HCT116 (cell line): ENCODE measurements at places on chromosomes 3 and 15. TPM values are rescaled to one million over a fixed set of nuclear protein-coding genes. Genes with fewer than 3 reads are reported as not detected.
A peak's percentile ranks its signal among the peaks of the same experiment; 100 is the strongest.

MFSD1 gene
- 12.8 TPM for total RNA-seq

DNA sequence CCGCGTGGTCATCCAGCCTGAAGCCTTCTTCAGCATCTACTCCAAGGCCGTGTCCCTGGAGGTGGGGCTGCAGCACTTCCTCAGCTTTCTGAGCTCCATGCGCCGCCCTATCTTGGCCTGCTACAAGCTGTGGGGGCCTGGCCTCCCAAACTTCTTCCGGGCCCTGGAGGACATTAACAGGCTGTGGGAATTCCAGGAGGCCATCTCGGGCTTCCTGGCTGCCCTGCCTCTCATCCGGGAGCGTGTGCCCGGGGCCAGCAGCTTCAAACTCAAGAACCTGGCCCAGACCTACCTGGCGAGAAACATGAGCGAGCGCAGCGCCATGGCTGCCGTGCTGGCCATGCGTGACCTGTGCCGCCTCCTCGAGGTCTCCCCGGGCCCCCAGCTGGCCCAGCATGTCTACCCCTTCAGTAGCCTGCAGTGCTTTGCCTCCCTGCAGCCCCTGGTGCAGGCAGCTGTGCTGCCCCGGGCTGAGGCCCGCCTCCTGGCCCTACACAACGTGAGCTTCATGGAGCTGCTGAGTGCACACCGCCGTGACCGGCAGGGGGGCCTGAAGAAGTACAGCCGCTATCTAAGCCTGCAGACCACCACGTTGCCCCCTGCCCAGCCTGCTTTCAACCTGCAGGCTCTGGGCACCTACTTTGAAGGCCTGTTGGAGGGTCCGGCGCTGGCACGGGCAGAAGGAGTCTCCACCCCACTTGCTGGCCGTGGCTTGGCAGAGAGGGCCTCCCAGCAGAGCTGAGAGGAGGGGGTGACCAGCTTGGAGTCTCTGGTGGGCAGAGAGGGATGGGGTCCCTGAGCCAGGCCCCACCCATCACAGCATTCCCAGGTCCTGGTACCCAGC lies 37.9 kb downstream of the GOLGA6A start:
- no peak overlapping the region for H3K27ac ChIP-seq
- no peak for DNase-seq
- no peak overlapping the region for H3K4me3 ChIP-seq
- peaks cover 19% of the 10 kb centered on the region for H3K4me1 ChIP-seq

TEX55 gene
- not detected for total RNA-seq

DNA sequence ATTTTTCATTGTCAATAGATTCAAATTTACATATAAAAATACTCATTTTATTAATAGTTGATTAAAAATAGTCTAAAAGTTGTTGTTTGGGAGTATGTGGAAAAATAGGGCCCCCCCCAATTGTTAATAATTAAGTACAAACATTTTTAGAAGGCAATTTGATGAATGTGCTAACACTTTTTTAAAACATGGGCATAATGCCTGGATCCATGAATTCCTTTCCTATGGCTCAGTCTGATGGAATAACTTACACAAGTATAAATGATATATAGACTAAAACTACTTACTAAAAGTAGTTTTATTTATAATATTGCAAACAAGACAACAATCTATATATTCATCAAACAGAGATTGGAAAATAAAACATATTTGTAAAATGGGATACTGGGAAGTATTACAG lies 247.2 kb upstream of the LRRN1 start:
- H3K4me3 ChIP-seq: no peak overlapping the region
- no peak for DNase-seq
- no peaks in the 10 kb centered on the region for H3K4me1 ChIP-seq
- no peak overlapping the region for H3K27ac ChIP-seq
- H3K36me3 ChIP-seq: no peaks in the 10 kb centered on the region
- no peaks in the 10 kb centered on the region for H3K27me3 ChIP-seq

GRCh38 chr15:80596521-80596976 lies 98.6 kb upstream of the ABHD17C start:
- H3K27me3 ChIP-seq: no peaks in the 10 kb centered on the region
- H3K4me3 ChIP-seq: 0 out of 2 replicates have a peak overlapping the region, but pooled peaks have one; percentile 8
- no peaks in the 10 kb centered on the region for H3K36me3 ChIP-seq
- peak; percentile 21 for DNase-seq
- no peak overlapping the region for H3K27ac ChIP-seq
- peaks cover 22% of the 10 kb centered on the region for H3K4me1 ChIP-seq

ROPN1 gene
- not detected for total RNA-seq

DNA sequence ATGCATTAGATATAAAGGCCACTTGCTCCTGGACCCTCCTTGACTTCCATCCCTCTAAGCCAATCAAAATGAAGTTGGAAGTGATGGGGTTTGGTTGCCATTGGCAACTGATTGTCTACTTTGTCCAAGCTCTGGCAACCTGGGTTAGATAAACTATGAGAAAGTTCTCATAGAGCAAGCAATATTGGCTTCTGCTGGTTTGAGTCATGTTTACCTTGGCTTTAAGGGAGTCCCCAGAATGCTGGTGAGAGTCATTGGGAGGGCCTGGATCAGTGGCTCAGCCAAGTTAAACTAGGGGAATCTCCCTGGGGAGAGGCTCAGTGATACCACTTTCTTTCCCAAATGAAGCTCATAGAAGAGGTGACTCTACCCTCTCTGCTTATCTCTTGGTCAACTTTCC lies 176.3 kb upstream of the ROPN1 start:
- H3K4me1 ChIP-seq: no peaks in the 10 kb centered on the region
- no peak for DNase-seq
- H3K36me3 ChIP-seq: no peaks in the 10 kb centered on the region
- no peak overlapping the region for H3K27ac ChIP-seq
- no peak overlapping the region for H3K4me3 ChIP-seq

KCNH8 gene
- total RNA-seq: 0.12 TPM

ILDR1 gene
- total RNA-seq: 2.9 TPM

DNA sequence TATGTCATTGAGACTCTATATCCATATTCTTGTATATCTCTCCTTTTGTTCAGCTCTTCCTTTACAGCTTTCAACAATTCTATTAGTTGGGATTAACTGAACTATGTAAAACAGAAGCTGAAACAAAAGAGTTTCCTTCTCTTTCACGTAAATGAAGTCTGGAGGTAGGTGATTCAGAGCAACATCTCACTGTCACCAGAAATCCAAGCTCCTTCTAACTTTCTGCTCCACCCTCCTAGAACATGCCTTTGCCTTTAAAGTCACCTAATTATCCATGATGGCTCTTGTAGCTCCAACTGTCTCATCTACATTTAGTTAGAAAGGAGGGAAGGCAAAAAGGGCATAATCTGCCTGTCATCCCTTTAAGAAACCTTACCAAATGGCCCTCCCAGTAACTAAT lies 458.2 kb upstream of the MDFIC2 start:
- no peaks in the 10 kb centered on the region for H3K4me1 ChIP-seq
- H3K36me3 ChIP-seq: no peaks in the 10 kb centered on the region
- no peaks in the 10 kb centered on the region for H3K27me3 ChIP-seq
- H3K4me3 ChIP-seq: no peak overlapping the region
- H3K27ac ChIP-seq: no peak overlapping the region

DNA sequence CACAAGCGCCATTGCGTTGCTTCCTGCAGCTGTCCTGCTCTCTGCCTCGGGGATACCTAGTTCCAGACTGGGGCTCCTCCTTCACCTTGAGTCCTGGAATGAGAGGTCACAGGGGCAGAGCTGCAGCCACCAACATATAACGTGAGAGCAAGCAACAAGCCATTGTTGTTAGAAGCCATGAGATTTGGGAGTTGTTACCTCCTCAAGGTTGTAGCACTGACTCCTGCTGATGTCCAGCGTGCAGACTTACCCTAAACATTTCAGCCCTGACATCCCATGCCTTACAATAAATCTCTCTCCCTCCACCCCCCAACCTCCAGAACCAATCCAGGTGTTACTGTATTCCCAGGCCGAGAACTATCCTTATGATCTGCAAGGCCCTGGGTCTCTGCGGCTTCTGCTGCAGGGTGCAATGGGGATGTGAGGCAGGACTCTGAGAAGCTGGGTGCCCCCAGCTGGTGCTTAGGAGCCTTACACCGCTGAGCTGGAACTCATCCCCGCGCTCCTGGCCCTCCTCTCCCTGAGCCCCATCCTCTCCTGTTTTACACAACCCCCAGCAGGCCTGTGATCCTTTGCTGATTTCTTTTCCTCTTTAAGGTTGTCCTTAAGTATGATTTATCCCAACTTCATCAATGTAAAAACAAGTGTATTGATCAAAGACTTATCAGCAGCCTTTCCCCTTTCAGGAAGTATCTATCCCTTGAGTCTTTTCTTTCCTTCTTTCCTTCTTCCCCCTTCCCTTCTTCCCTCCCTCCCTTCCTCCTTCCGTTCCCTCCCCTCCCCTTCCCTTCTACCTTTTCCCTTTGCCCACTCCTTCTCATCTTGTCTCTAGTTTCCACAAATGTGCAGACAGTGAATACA lies 84.2 kb upstream of the ABHD2 start:
- no peak overlapping the region for H3K27ac ChIP-seq
- no peak overlapping the region for H3K4me3 ChIP-seq
- no peak for DNase-seq
- H3K36me3 ChIP-seq: no peaks in the 10 kb centered on the region
- no peaks in the 10 kb centered on the region for H3K27me3 ChIP-seq
- H3K4me1 ChIP-seq: no peaks in the 10 kb centered on the region

- no peak overlapping the region for H3K27ac ChIP-seq
- no peaks in the 10 kb centered on the region for H3K4me1 ChIP-seq
- H3K36me3 ChIP-seq: no peaks in the 10 kb centered on the region
- no peak for DNase-seq
Measured at GRCh38 chr3:46614431-46614830, 2.1 kb downstream of the FAM240A start.

CLSTN2 gene
- total RNA-seq: 0.02 TPM

- H3K27me3 ChIP-seq: no peaks in the 10 kb centered on the region
- no peaks in the 10 kb centered on the region for H3K36me3 ChIP-seq
- no peak overlapping the region for H3K27ac ChIP-seq
- no peak for DNase-seq
- no peaks in the 10 kb centered on the region for H3K4me1 ChIP-seq
Measured at GRCh38 chr3:166569589-166569988, 732.4 kb upstream of the BCHE start.

GRCh38 chr15:73629798-73630429 lies 3.3 kb downstream of the NPTN start:
- H3K27ac ChIP-seq: no peak overlapping the region
- no peak overlapping the region for H3K4me3 ChIP-seq
- H3K27me3 ChIP-seq: no peaks in the 10 kb centered on the region
- DNase-seq: no peak
- H3K4me1 ChIP-seq: peaks cover 31% of the 10 kb centered on the region

TAMM41 gene
- 17.9 TPM for total RNA-seq

XIRP1 gene
- not detected for total RNA-seq

GRCh38 chr15:65887565-65887964 lies 18.3 kb downstream of the RAB11A start:
- no peak overlapping the region for H3K4me3 ChIP-seq
- no peak overlapping the region for H3K27ac ChIP-seq
- H3K36me3 ChIP-seq: peaks cover 30% of the 10 kb centered on the region; the same call in 1 of the 2 replicates
- DNase-seq: no peak

DNA sequence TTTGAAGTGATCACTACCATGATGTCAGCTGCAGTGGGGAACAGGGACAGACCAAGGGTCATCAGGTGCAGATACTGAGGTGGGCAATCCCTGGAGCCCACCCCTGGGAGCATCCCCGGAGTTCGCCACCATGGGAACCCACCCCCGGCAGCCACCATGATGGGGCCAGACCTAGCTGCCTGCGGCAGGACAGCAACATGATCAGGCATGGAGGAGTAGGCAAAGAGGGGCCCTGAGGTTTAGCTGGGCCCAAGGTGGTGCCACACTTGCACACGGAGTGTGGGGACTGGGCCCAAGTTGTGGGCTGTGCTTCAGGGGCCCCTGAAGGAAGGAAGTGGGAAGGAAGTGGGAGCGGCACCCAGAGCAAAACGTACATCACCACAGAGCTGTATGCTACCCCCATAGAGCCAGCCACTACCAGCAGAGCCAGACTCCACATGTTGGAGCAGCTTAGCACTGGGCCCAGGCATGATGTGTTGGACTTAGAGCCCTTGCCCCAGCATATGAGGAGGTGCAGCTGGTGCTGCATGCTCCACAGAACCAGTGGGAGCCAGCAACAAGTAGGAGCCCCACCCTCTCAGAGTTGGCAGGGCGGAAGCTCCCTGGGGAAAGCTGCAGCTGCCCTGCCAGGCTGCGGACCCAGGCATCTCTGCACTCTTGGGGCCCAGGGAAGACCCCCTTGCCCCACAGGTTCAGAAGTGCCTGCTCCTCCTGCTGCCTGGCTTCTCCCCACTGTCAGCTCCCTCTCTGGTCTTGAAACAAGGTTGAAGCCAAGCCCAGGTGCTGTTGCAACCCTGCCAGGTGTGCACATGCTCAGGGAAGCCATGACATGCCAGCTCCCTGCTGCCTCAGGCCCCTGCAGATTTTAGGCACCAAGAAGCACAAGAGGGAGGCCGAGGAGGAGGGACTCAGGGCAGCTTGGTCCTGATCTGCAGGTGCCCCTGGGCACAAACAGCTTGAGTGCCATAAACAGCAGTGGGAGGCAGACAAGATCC lies 515.3 kb downstream of the ZBBX start:
- no peaks in the 10 kb centered on the region for H3K36me3 ChIP-seq
- no peaks in the 10 kb centered on the region for H3K27me3 ChIP-seq
- H3K4me3 ChIP-seq: no peak overlapping the region
- no peak for DNase-seq
- no peak overlapping the region for H3K27ac ChIP-seq
- H3K4me1 ChIP-seq: no peaks in the 10 kb centered on the region

ANKRD63 gene
- 0.89 TPM for total RNA-seq

GRCh38 chr15:80823995-80824394 lies 44.8 kb downstream of the CEMIP start:
- H3K4me1 ChIP-seq: no peaks in the 10 kb centered on the region
- no peak overlapping the region for H3K4me3 ChIP-seq
- no peaks in the 10 kb centered on the region for H3K27me3 ChIP-seq
- H3K27ac ChIP-seq: no peak overlapping the region
- no peak for DNase-seq

DNA sequence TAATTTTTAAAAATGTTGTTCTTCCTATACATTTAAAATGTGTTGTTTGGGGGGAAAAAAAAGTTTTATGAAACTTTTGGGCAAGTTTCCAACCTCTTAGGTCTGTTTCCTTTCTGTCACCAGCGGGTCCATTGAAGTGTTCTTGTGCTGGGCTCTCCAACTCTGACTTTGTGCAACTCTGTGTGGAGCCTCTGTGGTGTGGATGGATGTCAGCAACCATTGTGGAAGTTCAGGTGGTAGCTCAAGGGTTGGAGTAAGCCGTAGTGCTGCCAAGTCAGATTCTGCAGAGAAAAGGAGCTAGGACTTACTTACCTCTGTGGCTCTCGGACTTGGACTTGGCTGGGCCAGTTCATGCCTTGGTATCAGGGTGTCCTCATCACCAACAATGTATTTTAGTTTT lies 22.4 kb downstream of the ARID3B start:
- no peak overlapping the region for H3K4me3 ChIP-seq
- H3K4me1 ChIP-seq: no peaks in the 10 kb centered on the region
- H3K36me3 ChIP-seq: no peaks in the 10 kb centered on the region
- H3K27me3 ChIP-seq: no peaks in the 10 kb centered on the region
- no peak overlapping the region for H3K27ac ChIP-seq

DNA sequence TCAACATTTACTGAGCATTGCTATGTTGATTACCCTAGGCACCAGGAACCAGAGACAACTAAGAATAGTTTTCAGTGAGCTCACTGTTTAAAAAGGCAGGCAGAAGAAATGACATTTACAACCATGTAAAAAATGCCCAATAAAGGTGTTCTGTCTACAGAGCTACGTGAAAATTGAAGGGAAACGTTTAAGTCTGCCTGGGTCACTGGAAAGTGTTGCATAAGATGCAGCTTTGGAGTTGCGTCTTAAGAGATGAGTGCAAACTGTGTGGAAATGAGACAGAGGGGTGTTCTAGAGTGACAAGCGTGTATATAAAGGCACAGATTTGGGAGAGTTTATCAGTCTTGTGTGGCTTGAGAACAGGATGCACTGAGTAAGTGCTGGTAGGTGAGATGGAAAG lies 278.7 kb upstream of the GOLGA6L4 start:
- H3K27ac ChIP-seq: no peak overlapping the region
- H3K27me3 ChIP-seq: no peaks in the 10 kb centered on the region
- H3K36me3 ChIP-seq: no peaks in the 10 kb centered on the region
- DNase-seq: no peak
- H3K4me3 ChIP-seq: no peak overlapping the region
